ENCODE measurements at places on chromosomes 3 and 15.

- no peak for DNase-seq
These were observed 100.1 kb downstream of the TPRA1 start for GRCh38 chr3:127490271-127491023.

DNA sequence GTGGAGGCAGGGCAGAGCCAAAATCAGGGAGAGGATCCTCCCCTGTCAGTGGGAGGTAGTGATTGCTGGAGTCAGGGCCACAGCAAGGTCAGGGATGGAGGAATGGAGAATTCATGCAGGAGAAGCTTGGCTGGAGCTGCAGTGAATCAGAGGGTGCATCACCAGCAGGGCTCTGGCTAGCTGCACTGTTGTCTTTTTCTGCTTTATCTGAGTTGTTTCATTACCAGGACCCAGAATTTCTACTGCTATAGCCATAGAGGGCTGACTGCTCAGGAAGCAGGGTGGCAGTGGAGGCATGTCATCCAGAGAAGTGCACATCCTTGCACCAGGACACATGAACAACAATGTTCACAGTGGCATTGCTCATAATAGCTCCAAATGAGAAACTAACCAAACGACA lies 113.5 kb upstream of the GALNT15 start:
- DNase-seq, result peak; percentile 58

DNA sequence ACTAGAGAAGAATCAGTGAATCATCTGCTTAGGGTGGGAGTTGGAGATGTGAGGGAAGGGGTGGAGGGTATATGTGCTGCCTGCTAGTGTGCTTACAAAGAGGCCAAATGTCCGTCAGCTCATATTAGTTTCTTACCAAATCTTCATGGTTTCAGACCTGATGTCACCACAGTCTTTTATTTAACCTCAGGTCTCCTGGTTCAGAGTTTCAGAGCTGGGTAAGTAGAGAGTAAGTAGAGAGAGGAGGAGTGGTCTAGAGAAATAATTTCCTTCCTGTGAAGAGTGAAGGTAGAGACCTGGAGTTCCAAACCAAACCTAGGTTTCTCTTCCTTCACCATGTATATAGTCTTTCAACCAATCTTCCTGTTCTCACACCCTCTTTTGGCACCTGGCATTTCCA lies 17.5 kb upstream of the P2RY1 start:
- DNase-seq, result no peak

DNA sequence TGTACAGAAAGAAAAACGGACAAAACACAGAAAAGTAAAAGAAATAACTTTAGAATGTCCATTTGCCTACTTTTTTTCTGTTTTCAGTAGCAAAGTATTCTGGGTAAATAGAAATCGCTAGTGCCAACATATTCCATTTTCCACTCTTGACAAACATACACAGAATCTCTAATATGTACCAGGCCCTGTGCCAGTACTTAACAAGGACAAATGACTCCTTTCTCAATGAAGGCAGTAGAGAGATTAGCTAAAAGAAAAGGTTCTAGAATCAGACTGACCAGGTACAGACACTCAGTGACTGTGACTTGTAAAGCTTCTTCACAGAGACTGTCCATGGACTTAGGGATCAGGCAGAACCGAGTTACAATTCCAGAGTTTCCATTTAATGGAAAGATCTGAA lies 165.8 kb upstream of the STAC start:
- DNase-seq, result no peak

DNA sequence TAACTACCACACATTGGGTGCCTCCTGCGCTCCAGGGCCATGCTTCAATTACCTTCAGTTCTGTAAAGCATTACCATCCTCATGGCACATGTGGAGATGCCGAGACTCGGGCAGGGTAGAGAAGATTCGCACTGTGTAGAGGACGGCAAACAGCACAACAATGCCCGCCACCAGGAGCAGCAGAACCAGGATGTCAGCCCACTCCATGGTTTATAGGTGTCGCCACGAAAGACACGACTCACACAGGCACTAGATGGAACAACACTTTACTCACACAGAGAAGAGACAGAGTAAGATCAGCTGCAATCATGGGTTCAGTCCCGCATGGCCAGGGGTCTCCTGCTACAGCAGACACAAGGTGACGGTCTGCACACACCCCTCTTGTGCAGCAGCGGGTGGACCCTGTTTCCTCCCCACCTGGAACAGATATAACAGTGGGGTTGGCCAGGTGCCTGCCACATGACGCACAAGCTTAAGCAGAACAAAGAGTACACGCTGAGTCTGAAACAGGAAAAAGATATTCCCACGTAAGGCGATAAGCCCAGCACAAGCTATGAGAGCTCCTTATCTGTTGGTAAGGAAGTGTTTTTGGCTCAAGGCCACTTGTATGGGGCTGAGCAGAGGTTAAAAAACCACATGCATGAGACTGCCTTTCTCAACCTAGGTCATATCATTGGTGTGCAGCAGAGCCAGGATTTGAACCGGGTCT lies 2.5 kb upstream of the TBC1D21 start:
- DNase-seq, result peak; percentile 20

DNA sequence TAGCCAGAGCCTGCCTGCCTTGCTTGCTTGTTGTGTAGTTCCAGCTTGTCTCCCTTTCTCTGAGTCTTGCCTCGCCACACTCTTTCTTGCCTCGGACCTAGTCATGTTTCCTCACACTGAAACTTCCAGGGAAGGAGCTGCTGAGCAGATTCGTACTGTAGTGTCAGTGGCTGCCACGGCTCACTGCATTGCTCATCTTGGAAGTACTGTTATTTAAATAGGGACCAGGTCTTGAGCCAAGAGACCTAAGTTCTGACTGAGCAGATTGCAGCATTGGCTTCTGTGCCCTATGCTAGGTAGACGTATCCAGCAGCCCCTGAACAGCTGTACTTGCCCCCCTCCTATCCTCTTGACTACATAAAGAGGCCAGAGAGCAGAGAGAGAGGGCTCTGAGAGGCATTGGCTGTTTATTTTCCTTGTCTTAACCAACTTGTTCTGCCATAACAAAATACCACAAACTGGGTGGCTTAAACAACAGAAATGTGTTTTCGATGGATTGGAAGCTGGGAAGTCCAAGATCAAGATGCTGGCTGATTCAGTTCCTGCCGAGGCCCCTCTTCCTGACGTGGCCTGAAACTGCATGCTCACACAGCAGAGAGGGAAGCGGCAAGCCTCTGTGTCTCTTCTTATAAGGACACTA lies 5.8 kb upstream of the RARRES1 start:
- DNase-seq, result no peak

DNA sequence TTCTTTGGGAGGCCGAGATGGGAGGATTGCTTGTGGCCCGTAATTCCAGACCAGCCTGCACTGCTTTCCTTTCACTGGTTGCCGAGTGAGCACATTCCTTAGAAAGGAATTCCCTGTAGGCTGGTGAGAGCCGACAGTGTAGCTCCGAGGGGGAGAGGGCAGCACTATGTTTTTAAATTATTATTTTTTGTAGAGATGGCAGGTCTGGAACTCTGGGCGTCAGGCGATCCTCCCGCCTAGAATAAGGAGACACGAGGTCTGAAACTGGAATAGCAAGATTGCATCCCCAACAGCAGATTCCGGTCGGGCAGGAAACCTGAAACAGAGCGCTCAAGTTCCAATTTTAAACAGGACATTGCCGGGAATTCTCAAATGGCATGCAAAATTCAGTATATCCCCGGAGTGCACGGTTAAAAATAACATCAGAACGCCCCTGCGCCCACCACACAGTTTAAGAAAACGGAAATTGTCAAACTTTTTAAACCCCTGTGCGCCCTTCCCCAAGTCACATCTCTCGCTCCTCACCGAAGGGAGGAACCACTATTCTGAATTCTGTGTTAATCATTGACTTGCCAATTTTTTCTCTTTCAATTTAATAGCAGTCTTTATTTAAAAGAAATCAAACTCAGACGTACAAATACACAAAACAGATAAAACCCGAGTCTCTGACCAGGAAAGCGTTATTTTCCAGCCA lies 643 bp upstream of the RNU5B-1 start:
- DNase-seq, result peak; percentile 79

- DNase-seq, result peak; percentile 59
These were observed 252.6 kb downstream of the UBE2E2 start for GRCh38 chr3:23455775-23456174.

DNA sequence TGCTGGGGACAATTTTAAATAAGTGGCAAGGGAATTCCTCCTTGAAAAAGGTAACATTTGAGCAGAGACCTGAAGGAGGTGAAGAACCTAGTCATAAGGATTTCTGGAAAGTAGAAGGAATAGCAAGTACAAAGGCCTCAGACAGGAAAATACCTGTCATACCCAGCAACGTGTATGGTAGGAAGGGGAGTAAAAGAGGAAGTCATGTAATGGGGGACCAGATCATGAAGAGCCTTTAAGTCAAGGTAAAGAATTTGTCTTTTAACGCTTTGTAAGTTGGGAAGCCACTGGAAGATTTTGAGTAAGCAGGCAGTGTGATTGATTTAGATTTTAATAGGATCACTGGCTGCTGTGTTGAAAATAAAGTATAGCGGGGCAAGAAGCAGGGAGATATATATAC lies 43.4 kb upstream of the FAH start:
- no peak for DNase-seq

- peak; percentile 89 for DNase-seq
These were observed 6.5 kb upstream of the PLSCR1 start for GRCh38 chr3:146550743-146551510.

GRCh38 chr15:55197362-55197705 lies 593 bp upstream of the RSL24D1 start:
- no peak for DNase-seq

GRCh38 chr15:77596821-77597803 lies 35.6 kb downstream of the LINGO1 start:
- DNase-seq, result no peak

- DNase-seq, result no peak
These were observed 3.9 kb downstream of the HYAL2 start for GRCh38 chr3:50318615-50319014.

- no peak for DNase-seq
These were observed 403.6 kb upstream of the PROK2 start for GRCh38 chr3:72188536-72188935.

- no peak for DNase-seq
These were observed 1025.6 kb downstream of the NSUN3 start for GRCh38 chr3:95088464-95088863.

GRCh38 chr3:54983266-54984099 lies 55.6 kb upstream of the LRTM1 start:
- no peak for DNase-seq

- DNase-seq, result no peak
These were observed 8.0 kb downstream of the SENP2 start for GRCh38 chr3:185594073-185594472.

- no peak for DNase-seq
These were observed 36.2 kb downstream of the ILDR1 start for GRCh38 chr3:121985846-121986245.

GRCh38 chr15:74783072-74783807 lies 1.4 kb downstream of the CSK start:
- no peak for DNase-seq

DNA sequence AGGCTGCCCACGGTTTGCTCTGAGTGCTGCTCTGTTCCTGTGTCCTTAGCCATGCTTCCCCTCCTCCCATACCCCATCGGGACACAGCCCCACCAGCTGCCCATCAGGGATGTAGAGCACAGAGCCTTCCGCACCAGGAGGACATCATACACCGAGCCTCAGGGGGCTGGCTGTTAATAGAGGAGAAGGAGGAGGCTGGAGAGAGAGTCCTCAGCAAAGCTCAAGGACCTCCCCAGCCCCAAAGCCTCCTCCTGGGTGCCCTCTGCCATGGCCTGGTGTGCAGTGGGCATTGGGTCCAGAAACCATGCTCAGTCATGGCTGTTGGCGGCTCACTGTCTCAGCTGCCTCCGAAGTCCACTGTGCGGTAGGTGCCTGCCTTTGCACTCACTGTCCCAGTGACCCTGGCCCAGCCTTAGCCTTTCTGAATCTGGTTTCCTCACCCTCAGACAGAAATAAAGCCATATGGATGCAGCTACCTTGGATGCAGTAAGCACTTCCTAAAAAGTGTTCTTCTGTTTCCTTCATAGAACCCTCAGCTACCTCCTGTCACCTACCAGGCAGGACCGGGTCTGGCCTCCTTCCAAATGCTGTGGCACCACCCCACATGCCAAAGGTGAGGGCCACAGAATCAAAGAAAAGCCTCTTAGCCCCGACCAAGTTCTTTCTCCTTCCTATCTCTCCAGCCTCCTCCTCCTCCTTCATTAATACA lies 53.9 kb downstream of the ACAD9 start:
- no peak for DNase-seq

- no peak for DNase-seq
These were observed 13.2 kb downstream of the MRAS start for GRCh38 chr3:138361561-138361971.

DNA sequence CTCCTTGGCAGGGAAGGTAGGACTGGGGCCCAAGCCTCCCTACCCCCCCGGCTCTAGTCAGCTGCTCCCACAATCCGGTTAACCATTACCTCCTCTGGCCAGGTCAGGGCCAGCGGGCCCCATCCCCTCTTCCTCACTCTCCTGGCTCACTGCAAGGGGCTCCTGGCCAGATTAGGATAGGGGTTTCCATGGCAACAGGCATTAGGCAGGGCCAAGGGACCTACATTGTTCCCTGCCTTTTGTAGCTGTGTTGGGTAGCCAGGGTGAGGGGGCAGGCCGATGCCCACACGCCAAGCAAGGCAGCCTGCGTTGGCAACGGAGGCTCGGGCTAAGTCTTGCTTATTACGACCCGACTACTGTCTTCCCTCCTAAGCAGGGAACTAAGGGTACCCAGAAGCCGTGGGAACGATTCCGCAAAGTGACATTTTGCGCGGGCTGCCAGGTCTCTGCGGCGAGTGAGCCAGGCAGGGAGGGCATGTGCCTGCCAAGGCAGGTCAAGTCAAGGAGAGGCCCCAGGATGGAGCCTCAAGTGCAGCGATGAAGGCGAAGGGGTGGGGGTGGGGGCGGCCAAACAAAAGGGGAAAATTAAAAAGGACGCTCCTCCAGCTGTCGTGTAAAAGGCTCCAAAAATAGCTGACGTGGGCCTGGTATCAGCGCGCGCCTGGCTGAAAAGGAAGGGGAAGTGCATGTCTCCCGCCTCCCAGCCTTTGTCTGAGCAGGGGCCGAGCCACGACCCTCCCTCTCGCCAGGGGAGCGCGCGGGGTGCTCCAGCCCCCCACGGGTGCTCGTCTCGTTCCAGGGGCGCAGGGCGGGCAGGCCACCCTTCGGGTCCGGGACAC lies 919 bp downstream of the IDH2 start:
- no peak for DNase-seq
